ENCODE measurements at places on chromosomes 11 and 22.

GRCh38 chr11:33234397-33235190 is 22.6 kb upstream of the HIPK3 start:
- no peak for DNase-seq

GRCh38 chr11:61009392-61010275 is 38.2 kb downstream of the CD6 start:
- DNase-seq = no peak

- no peak for DNase-seq
Measured at GRCh38 chr11:9158898-9159391, 67.5 kb upstream of the SCUBE2 start.

DNA sequence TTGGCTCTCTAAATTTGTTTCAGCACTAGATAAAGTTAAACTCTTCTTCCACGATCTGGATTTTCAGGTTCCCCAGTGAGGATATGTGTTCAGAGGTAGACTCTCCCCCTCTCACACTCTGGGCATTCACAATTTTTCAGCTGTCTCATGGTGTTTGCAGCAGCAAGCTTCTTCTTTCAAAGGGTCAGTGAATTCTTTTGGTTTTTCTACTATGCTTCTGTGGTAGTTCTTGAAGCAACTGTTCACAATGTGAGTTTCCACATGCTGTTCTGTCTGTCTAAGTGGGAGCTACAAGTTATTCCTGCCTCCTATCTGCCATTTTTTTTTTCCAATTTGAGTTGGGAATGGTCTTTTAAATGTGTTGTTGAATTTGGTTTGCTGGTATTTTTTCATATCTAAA is 25.4 kb downstream of the CNTF start:
- DNase-seq = no peak

DNA sequence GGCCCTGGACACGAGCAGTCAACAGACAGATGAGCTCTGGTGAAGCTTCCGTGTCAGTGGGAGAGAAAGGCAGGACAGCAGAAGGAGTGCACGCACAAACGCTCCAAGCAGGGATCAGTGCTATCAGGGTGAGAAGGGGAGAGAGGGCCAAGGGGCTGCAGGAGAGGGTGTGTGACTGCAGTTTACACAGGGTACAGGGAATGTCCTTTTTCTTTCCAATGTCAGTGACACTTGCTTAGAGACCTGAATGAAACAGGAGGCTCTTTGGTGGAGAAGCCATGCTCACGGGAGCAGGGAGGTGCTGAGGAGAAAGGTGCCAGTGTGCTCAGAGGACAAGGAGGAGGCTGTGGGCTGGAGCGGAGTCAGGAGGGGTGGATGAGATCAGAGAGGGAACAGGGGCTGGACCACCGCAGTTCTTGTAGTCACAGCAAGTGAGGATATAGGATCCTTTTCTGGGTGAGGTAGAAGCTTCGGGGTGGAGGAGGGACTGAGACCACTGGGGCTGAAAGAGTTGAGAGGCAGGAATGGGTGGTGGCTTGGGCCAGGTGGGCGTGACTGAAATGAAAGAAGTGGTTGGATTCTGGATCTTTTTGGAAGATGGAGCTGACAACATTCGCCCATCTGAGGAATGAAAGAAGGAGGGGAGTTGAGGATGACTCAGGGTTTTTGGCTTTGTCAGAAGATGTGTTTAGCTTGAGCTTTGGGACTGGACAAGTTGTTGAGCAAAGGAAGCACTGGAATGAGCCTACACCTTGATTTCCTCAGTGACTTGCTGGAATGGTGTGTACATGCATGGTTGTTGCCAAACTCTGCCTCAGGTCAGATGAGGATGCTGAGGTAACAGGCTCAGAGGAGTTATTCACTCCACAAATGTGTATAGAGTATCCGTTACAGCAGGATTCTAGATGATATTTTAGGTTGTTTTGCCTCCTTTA is 87.9 kb downstream of the ADAMTS15 start:
- no peak for DNase-seq

GRCh38 chr11:130040281-130040940 is 29.3 kb upstream of the APLP2 start:
- no peak for DNase-seq

DNA sequence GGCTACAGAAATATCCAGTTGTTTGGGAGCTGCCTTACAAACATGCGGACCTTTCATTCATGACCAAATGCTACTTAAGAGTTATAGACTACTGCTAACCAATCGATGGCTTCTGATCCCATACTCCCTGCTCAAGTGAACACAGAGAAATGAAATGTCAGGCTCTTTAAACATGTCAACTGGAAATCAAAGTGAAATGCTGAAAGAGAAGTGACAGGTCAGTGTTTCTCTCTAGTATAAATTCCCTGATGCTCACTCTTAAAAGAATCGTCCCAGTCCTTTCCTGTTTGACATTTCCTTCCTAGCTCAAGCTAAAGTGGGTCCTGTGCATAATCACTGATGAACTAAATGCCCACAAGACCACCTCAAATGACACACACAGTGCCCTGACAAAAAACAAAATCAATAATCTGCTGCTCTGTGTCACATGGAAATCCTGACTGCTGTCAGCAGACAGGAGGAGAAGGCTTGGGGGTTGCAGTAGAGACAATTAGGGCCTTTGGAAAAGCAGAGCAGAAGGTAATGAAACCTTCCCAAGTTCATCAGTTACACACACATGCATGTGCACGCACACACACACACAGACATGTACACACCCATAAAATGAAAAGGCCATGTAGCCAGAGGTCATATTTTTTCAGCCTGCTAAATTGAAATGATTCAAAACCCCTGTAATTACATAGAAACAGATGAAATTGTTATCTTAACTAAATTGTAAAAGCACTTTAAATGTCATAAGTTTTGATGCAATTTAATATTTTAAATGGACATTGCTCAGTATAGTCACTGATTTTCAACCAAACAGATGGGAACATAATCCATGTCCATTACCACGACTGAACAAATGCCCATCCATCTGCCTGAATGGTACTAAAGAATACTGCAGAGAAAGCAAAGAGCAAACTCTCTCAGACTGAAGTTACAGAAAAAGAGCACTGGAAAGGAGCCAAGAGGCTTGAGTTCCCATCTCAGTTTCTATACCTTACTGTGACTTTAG is 330.7 kb downstream of the TTC28 start:
- no peak for DNase-seq

GRCh38 chr11:66318600-66318970 is 1.7 kb upstream of the CD248 start:
- DNase-seq = no peak

DNA sequence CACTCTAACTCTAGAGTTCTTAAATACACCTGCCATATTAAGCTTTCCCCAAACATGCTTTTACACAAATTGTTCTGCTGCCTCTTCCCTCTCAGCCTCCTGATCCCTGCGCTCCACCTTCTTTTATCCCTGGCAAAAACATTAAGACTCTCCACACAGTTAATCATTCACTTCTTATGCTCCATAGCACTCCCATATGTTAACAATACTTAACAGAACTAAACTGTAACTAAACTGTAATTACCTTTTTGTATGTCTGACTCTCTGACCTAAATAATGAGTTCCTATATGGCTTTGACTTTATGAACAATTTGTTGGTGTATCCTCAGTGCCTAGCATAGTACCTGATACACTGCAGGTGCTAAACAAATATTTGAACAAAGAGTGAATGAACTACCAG is 71.8 kb downstream of the BTBD10 start:
- DNase-seq = no peak

GRCh38 chr11:64844330-64845128 is at the start of gene CDC42BPG:
CDC42BPG (minus strand) TSS chr11:64844653; CDS start chr11:64844569, 84 bp downstream.
- peak; percentile 91 for DNase-seq

All from NCI-H187 (cell line).